NCI-H748 treated with DMSO at 0.1 percent for 48 hours (cell line): ENCODE measurements at places on chromosomes 6 and 20.
A peak's percentile ranks its signal among the peaks of the same experiment; 100 is the strongest.

DNA sequence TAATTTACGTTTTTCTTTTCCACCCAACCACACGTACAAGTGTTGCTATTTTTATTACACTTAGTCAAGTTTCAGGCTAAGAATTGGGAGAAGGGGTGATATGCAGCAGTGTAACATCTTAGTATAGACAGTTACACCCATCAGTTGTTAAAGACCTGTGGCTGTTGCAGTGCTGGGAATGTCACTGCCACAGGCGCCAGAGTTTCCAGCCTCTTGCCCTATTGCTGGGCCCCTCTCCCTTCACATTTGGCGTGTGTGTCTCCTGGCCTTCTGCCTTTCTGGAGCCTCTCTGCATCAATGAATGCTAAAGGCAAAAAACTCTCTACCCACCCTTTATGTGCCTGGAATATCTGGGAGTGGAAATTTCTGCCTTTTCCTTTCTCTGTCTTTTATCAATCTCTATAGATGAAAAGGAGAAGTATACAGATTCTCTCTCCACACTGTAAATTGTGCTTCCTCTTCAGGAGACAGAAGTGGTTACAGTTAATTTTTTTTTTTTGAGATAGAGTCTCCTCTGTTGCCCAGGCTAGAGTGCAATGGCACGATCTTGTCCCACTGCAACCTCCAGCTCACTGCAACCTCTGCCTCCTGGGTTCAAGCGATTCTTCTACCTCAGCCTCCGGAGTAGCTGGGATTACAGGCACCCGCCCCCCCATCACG lies 73.0 kb downstream of the TIAM2 start:
- no peak for DNase-seq

- no peak for DNase-seq
Observed at GRCh38 chr20:53738945-53739798, 145.5 kb upstream of the ZNF217 start.

- no peak for DNase-seq
Observed at GRCh38 chr6:7546896-7547295, 5.4 kb downstream of the DSP start.

DNA sequence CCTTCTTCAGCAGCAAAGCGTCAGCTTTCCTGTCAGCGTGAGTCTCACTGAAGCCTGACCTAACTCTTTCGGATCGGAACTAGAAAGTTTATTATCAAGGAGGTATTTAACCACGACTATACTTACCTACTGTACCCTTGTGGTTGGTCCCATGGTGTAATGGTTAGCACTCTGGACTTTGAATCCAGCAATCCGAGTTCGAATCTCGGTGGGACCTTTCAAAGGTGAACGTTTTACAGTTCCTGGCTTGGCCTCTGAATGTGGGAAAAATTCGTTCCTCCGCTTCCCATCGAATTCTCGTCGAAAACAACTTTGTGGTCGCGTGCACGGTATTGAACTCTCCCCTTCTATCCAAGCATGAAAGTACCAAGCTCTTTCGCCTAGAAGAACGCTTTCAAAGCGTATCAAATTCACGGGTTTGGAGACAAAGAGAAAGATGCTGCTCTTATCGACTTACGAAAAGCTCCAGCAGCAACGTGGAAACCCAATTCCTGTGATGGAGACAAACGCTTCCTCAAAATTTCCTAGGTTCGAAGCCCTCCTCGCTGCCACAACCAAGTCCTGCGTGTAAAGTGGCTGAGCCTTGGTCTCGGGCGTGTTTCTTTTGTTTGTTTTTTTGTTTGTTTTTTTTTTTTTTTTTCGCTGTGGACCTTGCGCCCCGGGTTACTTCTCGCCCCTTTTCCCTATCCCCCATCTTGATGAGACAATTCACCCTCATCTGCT lies 63.7 kb downstream of the GPX5 start:
- DNase-seq: peak; percentile 87

GRCh38 chr20:31913431-31914157 lies 38.3 kb downstream of the PDRG1 start:
- DNase-seq: no peak

DNA sequence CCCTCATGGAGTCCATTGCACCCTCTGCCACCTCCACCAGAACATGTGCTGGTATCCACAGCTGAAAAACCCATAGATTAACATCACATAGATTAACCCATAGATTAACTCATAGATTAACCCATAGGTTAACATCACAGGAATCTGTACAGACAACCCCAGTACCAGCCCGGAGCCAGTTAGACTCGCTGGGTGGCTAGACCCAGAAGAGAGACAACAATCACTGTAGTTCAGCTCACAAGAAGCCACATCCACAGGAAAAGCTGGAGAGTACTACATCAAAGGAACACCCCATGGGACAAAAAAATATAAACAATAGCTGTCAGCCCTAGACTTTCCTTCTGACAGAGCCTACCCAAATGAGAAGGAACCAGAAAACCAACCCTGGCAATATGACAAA lies 25.1 kb downstream of the SERPINB9 start:
- no peak for DNase-seq

DNA sequence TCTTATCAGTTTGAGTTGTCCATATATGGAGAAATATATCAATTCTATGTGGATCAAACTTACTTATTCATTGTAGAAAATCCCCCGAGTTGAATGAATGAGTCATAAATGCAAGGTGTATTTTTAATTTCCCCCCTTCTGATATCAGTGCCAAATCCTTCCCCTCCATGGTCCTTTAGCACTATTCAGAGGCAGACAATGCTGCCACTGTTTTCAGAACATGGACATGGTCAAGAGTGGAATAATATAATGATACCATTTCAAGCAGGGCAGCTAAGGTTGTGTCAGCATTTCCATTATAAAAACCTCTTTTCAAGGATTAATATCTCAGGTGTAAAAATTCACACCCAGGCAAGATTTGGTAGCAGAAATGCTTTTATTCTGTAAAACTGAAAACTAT lies 244.0 kb downstream of the FOXC1 start:
- no peak for DNase-seq

GRCh38 chr6:7050872-7051779 lies 56.6 kb upstream of the RREB1 start:
- DNase-seq: peak; percentile 31

DNA sequence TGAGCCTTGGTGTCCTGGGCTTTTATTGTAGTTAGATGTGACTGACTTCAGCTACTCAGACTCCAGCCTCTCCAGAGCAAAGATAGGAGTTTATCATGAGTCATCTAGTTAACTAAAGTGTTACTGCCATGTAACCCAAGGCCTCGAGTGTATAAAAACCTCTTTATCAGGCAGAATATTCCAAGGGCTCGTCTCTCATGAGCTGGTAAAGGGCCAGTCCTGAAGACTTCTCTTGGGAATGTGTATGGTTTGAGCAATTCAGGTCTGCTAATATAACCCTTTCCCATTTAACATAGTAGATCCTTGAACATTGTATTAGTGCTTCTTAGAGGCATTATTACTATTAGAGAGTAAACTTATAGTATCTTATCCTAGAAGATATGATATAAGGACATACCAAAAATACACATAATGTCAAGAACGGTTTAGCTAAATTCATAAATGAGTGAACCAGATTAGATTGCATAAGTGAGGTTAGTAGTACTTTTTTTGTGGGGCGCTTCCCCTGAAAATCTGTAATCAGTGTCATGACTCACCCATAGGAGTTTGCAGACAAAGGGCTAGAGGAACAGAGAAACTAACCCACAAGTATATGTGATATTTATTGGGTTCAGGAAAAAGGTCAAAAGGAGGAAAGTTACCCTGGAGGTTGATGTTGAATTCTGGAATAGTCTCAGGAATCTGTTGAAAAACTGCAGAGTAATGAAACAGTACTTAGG lies 16.0 kb downstream of the DSE start:
- no peak for DNase-seq

GRCh38 chr6:16903470-16903869 lies 142.2 kb upstream of the ATXN1 start:
- no peak for DNase-seq

- DNase-seq: no peak
Observed at GRCh38 chr6:25010176-25010575, 74.4 kb upstream of the RIPOR2 start.

GRCh38 chr6:111757342-111757741 lies 115.9 kb downstream of the FYN start:
- no peak for DNase-seq

- DNase-seq: no peak
Observed at GRCh38 chr6:100115407-100116101, 121.5 kb upstream of the MCHR2 start.

GRCh38 chr6:14284969-14285590 lies 167.5 kb downstream of the CD83 start:
- DNase-seq: no peak

DNA sequence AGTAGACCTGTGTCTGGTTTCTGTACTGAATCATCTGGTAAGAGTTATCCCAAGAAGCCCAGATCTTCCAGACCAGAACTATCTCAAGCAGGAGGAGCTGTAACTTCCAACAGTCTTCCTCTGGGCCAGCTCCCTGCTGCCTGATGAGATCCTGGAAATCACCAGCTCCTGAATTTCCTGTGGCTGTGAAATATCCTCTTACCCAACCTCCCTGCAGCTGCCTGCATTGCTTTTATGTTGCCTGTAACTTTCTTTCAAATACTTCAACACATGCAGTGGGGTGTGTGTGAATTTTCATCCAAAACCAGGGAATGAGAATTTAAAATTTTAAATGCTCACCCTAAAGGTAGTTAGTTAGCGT lies 160.5 kb upstream of the LAMP5 start:
- no peak for DNase-seq

GRCh38 chr6:133743621-133744020 lies 145.3 kb upstream of the TCF21 start:
- DNase-seq: no peak

GRCh38 chr6:456358-456867 lies 64.9 kb downstream of the IRF4 start:
- no peak for DNase-seq

GRCh38 chr6:130851026-130851425 lies 23.8 kb downstream of the SMLR1 start:
- DNase-seq: no peak

DNA sequence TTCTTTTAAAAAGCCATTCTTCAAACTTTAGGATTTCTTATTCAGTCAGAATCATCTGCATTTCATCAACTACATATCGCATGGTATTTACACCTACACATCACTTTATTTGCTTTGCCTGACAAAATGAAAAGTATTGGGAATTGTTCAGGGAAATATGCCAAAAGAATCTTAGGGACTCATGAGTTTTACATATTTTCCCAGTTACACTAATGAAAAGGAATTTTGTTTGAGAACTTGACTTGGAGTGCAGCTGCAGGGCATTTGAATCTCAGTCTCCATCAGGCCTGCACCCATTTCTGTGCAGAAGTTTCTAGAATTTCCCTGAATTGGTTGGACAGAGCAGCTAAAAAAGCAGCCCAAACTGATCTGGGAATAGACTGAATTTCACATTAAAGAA lies 65.3 kb downstream of the MTHFD1L start:
- DNase-seq: no peak

- no peak for DNase-seq
Observed at GRCh38 chr20:63194007-63194796, 21.7 kb downstream of the YTHDF1 start.

- no peak for DNase-seq
Observed at GRCh38 chr20:40491009-40491590, 197.9 kb downstream of the MAFB start.

DNA sequence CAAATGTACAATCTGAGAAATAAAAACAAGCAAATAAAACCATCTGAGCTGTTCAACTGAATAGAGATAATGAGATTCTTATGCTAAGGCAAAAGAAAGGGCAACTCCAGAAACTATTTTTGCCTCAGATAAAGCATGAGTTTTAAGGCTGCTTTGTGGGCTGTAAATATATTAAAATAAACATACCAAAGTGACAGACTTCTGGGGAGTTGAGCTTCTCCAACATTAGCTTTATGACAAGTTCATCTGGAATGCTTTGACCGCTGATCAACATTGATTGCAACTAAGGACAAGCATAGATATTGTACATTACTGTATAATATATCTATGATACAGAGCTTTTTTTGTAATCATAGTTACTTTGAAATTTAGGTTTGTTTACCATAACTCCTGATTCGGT lies 19.3 kb downstream of the AK9 start:
- DNase-seq: no peak

DNA sequence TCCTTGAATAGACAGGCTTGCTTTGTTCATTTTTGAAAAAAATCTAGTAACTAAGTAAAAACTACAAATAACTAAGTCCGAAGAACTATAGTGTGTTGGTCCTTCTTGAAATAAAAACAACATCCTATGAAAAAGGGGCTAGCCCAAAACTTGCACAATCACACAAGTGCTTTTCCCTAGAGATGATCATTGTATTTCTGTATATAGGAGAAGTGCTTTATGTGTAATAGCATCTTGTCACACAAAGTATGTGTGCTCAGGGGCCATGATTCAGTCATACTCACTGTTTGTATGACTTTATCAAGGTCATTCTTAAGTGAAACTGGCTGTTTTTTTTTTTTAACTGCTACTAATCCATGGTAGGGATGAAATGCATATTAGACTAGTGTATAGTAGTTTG lies 179.8 kb downstream of the DTNBP1 start:
- no peak for DNase-seq

- DNase-seq: no peak
Observed at GRCh38 chr6:34490390-34491090, 24.7 kb downstream of the PACSIN1 start.

DNA sequence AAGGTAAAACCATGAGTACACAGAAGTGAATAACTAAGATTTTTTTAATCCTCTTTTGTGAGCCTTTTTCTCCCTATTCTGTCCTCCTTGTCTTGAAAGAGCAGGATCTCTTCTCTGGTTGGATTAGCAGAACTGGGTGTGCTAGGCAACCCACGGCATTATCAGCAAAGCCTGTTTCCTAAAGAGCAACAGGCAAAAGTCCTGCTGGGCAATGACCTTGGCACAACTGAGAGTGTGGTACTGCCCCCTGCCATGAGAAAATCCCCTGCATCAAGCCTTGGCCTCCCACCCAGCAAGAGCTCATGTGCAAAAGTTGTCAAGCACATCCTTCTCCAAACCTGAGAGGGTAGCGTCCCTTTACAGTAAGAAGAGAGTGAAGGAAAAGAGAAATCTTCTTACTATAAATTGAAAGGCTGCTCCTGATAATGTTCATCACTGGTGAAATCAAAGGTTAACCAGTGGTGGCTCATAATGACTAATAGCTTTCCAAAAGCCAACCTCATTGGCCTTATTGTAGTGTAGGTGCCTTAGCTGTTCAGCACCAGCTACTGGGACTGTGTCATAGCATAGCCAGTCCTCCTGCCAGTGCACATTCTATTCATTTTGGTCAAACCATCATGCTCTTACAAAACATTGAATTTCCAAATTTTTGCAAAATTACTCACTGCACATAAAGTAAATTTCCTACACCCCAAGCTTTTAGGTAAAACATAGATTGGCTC lies 17.1 kb downstream of the KIF6 start:
- DNase-seq: no peak
